ENCODE measurements at places on chromosomes 13 and 19.
A peak's percentile ranks its signal among the peaks of the same experiment; 100 is the strongest.

- DNase-seq: no peak
Observed at GRCh38 chr13:43319617-43320444, 296.4 kb downstream of the DNAJC15 start.

GRCh38 chr19:48455908-48456562, 661 bp downstream of the KCNJ14 start:
- DNase-seq: no peak

DNA sequence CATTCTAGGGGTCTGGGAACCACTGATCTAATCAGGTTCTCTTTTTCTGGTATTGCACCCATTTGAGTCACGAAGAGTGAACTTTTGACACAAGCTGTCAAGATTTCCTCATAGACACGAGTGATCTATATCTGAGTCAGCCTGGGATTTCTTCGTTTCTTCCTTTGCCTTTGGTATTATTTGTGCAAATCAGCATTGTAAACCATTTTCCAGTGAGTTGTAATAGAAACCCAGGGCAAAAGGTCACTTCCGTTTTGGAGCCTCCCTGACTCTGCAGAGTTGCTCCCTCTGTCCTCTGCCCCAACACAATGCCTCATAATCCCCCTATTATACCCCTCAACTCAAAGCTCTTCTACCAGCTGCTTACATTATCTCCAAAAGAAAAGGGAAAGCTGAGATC, 615.1 kb downstream of the EFNB2 start:
- no peak for DNase-seq

DNA sequence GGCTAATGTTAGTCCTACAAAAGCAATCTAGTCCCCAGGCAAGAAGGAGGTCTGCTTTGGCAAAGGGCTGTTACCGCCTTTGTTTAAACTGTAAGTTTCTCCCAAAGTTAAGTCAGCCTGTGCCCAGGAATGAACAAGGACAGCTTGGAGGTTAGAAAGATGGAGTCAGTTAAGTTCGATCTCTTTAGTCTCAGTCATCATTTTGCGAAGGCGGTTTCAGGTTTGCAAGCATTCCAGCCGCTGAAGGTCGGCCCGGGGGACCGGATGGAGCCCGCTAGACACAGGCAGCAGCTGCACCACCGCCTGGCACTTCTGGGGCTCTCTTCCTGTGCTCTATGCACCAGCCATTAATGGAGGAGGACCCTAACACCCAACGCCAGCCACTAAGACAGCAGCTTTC, 91.3 kb downstream of the STK24 start:
- no peak for DNase-seq

DNA sequence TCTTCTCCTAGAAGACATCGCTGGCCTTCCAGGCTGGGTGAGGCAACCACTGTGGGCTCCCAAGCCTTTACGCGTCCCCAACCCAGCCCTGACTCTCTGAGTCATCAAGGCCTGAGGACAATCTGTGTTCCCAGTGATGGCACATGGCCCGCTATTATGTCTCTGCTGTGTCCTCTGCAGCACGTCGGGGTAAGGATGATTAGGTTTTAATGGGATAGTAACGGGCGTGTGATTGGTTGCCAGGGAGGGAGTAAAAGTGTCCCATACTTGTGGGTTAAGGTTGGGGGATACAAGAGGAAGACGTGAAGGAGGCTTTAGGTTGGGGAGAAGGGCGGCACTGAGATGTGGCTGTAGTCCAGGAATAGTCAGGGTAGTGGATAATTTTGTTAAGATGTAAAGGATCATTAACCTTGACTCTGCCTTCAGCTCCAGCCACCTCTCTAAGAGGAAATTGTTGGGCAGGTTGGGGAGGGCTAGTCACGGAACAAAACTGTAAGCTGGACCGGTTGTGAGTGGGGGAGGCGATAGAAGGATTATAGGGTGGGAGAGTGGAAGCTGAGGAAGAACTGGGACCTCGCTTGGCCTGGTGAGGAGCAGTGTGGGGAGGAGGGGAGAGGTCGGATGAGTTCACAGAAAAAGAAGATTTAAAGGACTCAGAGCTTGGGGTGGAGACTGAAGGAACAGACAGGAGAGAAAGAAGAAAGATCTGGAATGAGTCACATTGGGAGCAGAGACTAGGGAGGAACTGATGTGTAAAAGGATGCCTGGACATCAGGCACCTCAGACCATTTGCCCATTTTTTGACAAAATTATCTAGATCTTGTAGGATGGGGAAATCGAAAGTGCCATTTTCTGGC, 27.9 kb upstream of the IGFL1 start:
- no peak for DNase-seq

GRCh38 chr19:38070573-38070972, 153.4 kb downstream of the DPF1 start:
- DNase-seq: no peak

DNA sequence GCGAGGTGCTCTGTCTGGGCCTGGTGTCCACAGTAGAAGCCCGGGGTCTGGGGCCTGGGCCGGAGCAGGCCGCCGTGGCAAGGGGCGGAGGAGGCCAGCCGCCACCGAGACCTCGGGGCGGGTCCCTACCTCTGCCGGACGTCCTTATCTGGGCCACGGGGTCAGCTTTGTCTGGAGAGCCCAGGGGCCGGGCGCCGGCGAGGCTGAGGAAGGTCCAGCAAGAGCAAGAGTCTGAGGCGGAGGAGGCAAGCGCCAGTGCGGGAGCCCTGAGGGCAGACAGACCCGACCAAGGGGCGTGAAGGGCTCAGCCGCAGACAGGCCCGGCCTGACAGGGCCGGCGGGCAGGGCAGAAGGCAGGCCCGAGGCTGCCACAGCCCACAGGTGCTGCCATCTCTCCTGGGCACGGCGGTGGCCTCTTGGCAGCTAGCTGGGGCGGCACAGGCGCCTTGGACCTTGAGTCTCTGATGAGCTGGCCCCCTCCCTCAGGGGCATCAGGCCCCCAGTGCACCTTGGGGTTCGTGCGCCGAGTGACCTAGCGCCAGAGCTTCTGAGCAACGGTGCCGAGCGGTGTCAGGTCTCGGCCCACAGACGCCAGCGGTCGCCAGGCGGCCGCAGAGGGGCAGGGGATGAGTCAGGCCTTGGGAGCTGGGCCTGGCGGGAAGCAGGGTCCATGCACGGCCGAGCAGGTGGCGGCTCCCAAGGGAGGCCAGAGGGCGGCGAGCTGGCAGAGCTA, 19.1 kb upstream of the AKAP8 start:
- DNase-seq: no peak

DNA sequence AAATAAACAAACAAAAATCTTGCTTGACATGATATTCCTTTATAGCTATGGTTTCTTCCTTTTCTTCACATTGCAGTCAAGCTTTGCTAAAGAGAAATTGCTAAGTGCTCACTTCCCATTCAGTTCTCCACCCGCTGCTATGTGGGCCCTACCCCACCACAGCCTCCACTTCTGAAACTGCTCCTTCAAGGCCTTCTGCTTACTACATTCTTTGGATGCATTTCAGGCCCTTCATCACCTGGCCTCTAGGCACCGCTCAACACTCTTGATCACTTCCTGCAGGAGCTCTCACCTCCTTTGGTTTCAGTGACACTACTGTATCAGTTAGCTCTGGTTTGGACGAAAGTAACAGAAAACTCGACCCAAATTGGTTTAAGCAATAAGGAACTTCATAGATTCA, 72.4 kb downstream of the KLF5 start:
- no peak for DNase-seq

- DNase-seq: no peak
Observed at GRCh38 chr13:47039106-47039505, 142.3 kb upstream of the HTR2A start.

- no peak for DNase-seq
Observed at GRCh38 chr13:26980099-26981031, 191.2 kb downstream of the USP12 start.

DNA sequence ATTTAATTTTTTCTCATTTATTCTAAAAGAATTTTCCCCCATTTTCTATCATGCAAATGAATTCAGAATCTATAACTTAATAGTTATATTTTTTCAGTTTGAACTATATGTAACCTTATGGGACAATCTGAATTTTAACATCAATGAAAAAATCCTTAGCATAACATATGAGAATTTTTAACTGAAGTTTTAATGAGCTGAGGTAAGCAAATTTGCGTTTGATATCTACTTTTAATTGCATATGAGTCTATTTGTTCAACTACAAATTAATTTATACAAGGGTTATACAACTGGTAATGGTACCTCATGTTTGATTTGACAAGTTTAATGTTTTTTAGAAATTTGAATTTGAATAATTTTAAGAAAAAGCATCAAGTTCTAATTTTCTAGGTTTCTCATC, 384.4 kb upstream of the PCDH9 start:
- no peak for DNase-seq

GRCh38 chr13:95030821-95031343, 270.4 kb downstream of the ABCC4 start:
- DNase-seq: no peak

- DNase-seq: no peak
Observed at GRCh38 chr19:40744554-40745401, 5.5 kb downstream of the ACTMAP start.

GRCh38 chr13:77124423-77124822, 97.5 kb upstream of the FBXL3 start:
- DNase-seq: no peak

- no peak for DNase-seq
Observed at GRCh38 chr19:58551577-58552471, 3.1 kb downstream of the CHMP2A start.

DNA sequence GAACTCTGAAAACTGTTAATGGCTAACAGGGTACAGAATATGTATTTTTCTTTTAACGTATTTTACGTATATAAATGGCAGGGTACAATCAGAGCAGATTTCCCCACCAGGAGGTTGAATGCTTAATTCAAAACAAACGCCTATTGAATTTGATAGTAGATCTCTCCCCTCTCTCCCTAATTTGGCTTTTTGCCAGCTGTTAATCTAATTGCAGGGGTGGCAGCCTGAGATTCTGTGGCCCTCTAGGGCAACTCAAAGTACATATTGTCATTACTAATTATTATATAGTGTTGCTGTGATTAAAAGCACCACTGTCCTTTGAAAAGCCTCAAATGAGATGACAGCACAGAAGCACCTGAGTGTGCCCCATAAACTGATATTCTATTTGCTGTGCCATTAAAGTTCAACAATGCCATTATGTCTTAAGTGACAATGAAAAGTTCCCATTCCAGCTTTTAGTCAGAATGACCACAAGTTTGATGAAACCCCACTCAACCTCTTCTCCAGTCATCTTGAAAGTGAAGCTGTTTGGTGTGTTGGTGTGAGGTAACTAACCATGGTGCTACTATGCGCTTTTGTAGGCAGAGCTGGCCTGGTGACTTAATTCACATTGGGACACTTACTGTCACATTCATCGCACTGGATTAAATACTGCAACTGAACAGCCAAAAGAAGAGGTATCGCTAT, 351.4 kb downstream of the KCNRG start:
- peak; percentile 47 for DNase-seq

GRCh38 chr19:29323021-29323430, 110.1 kb upstream of the UQCRFS1 start:
- no peak for DNase-seq

GRCh38 chr19:35555301-35556005, 8.0 kb downstream of the ATP4A start:
- no peak for DNase-seq

GRCh38 chr13:49216334-49216733, 3.8 kb upstream of the MLNR start:
- DNase-seq: no peak

DNA sequence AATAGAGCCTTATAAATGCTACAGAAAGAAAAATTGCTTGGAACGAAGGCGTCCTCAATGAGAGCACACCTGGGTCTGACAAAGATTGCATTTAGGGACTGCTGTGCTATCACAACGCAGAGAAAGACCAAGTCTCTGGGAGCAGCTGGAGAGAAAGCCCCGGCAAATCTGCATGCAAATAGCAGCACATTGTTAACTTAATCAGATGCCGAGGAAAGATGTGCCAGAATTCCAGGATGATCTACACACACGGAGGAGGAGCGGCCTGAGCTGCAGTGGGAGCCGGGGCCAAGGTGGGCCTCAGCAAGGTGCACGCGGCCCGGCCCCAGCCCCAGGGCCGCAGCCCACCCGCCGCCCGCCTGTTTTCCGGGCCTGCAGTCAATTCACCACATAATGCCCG, 1.4 kb downstream of the ZNF536 start:
- no peak for DNase-seq

- no peak for DNase-seq
Observed at GRCh38 chr13:60689571-60689970, 292.6 kb downstream of the TDRD3 start.

- DNase-seq: peak; percentile 69
Observed at GRCh38 chr13:32031025-32031814, at the start of gene FRY. Gene FRY (plus strand): TSS chr13:32031774. CDS start chr13:32031796, 22 bp downstream.

DNA sequence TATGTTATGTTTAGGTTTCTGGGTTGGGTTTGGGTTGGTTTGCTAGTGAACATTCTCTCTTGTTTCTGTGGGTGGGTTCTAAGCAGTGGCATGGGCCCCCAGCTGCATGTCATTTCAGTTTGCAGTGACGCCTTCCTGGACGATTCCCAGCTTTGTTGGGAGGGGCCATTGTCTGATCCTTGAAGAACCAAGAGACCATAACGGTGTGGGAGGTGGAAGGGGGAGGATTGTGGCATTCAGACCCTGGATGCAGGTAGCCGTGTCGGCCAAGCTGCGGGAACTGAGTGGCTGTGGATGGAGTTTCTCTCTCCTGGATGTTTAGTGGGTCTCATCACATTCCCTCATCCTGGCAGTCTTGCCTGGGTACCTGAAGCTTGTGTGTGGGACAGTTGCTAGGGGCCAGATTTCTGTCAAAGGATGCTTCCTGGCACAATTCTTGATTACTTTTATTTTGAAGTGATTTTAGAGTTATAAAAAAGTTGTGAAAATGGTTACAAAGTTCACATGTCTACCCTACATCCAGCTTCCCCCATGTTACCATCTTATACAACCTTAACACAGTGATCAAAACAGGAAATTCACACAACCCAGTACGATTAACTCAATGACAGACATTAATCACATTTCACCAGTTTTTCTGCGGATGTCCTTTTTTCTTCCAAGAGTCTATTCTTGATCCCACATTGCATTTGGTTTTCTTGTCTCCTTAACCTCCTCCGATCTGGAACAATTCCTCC, 123.8 kb downstream of the SIPA1L3 start:
- no peak for DNase-seq

Measured in NCI-H1092 (cell line).